ENCODE measurements at places on chromosomes 4 and X.

- peak; percentile 8 for DNase-seq
These were observed 305.5 kb downstream of the FAT4 start for GRCh38 chr4:125620066-125620860.

DNA sequence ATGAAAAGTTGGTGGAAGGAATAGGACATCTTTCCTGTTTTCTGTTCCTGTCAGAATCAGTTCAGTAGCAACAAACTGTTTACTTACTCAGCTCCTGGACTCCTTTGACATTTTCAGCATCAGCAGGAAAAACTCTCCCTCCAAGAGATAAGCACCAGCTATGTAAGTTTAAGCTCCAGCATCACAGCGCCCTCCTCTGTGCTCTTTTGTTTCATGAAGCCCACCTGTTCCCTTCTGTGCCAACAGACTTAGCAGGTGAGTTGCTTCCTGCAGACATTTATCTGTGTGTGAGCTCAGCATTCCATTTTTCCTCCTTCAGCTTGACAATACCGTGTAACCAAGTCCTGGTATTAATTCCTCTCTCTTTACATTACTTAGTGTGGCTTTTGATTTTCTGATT is 644.1 kb upstream of the AGA start:
- DNase-seq: no peak

- no peak for DNase-seq
These were observed 95.6 kb upstream of the FAM9C start for GRCh38 chrX:13140007-13140406.

DNA sequence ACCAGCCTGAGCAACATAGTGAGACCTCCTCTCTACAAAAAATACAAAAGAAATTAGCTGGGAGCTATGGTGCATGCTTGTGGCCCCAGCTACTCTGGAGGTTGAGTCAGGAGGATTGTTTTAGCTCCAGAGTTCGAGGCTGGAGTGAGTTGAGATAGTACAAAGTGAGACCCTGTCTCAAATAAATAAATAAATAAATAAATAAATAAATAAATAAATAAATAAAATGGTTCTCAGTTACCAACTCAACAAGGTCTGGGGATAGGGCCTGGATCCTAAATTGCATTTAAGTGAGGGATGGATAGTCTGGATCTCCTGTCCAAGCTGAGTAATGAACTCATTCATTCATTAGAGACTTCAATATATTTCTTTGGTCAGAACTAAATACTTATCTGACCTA is 115.7 kb upstream of the IL1RAPL2 start:
- no peak for DNase-seq

GRCh38 chr4:112593438-112594133 is 43.1 kb downstream of the ZGRF1 start:
- no peak for DNase-seq

GRCh38 chrX:75997692-75998091 is 175.2 kb upstream of the PBDC1 start:
- DNase-seq: no peak

- no peak for DNase-seq
These were observed 41.7 kb downstream of the ATP8A1 start for GRCh38 chr4:42615131-42615763.

DNA sequence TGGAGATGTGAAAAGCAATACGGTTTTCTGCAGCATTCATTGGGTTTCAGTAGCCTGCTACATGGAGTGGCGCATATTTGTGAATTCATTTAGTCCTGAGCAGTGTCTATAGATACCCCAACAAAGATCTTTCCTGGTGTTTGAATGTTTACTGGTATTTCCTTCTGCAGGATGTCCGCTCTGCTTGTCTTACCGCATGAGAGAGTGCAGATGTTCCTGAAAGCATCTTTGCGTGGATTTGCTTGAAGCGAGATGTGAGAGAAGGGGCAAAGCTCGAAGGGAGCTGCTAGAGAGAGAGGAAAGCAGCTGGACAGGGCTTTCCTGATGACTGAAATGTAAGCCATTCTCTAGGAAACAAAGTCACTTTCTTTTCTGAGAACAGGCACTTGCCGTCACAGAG is 40.9 kb upstream of the GYPA start:
- no peak for DNase-seq

- no peak for DNase-seq
These were observed 63.2 kb downstream of the ANTXR2 start for GRCh38 chr4:80009806-80010205.

- no peak for DNase-seq
These were observed 113.5 kb upstream of the HSD17B10 start for GRCh38 chrX:53547668-53548067.

DNA sequence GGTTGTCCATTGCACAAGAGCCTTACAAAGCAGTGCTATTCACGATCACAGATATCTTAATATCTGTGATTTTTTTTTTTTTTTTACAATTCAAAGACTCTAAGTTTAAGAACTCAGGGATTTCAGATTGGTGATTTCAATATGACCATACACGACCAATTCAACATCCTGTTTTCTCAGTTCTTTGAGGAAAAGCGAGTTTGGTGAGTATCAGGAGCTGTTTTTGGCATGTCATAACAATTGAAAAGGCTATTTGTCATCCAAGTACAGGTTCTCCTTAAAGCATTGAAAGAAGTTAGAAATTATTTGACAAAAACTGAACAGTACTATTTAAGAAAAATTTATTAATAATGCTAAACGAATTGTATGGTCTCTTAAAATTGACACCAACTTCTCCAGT is 9.1 kb upstream of the ARHGEF6 start:
- no peak for DNase-seq

DNA sequence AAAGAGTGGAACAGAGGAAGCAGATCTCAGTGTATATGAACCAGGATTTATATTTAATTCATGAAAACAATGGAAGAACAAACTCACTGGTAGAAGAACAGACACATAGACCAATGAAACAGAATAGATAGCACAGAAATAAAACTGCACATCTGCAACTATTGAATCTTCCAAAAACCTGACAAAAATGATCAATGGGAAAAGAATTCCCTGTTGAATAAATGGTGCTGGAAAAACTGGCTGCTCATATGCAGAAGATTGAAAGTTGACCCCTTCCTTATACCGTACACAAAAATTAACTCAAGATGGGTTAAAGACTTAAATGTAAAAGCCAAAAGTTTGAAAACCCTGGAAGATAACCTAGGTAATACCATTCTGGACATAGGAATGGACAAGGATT is 391.0 kb downstream of the MAGEB5 start:
- DNase-seq: no peak

- no peak for DNase-seq
These were observed 39.9 kb downstream of the DCX start for GRCh38 chrX:111372086-111372485.

- no peak for DNase-seq
These were observed 3.6 kb upstream of the LEF1 start for GRCh38 chr4:108172231-108172752.

DNA sequence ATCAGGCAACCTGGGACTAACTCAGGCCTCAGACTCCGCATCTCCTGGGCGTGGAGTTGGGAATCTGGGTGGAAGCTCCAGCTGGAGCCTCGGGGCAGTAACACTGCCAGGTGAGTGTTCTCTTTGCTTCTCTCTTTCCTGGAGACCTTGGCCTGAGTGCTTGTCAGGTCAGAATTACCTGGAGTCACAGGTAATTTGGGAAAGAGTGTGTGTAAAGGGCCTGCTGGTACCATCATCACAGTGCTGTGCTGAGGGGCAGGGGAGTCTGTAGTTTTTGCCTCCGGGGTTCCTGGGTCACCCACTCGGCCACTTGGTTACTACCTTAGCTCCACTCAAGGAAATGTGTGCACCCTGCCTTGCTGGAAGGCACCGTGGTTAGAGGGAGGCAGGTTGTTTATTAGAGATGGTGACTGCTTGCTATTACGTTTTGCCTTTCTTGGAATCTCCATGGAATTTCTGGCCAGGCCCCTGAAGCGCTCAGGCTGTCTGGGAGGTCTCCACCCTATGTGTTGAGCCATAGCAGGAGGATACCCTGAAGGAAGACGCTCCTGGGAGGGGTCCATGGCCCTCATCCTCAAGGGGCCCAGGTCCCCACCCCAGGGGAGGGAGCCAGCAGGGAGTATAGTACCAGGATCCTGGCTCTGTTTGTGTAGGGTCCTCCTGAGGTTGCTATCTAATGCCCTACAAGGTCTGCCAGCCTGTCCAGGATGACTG is 2.9 kb downstream of the GPR78 start:
- DNase-seq: no peak

DNA sequence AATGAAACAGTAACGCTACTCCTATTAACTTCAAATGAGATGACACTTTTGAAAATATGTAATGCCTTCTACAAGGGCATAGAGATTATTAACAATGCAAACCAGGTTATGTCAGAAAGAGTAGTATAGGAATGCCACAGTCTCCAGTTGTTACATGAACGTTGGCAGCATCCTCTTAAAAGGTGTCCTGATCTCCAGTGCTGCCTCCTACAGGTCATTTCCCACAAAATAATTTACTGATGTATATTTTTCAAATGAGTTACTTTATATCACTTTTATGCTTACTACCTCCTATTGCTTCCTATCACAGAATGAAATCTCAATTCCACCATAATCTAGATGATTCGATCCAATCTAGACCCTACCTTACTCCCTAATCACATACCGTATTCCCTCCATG is 195.2 kb upstream of the EPHA5 start:
- DNase-seq: no peak
